ENCODE measurements at places on chromosomes 7 and 10.

- DNase-seq, result peak; percentile 74
Observed at GRCh38 chr7:41870461-41871138, 167.7 kb upstream of the INHBA start.

DNA sequence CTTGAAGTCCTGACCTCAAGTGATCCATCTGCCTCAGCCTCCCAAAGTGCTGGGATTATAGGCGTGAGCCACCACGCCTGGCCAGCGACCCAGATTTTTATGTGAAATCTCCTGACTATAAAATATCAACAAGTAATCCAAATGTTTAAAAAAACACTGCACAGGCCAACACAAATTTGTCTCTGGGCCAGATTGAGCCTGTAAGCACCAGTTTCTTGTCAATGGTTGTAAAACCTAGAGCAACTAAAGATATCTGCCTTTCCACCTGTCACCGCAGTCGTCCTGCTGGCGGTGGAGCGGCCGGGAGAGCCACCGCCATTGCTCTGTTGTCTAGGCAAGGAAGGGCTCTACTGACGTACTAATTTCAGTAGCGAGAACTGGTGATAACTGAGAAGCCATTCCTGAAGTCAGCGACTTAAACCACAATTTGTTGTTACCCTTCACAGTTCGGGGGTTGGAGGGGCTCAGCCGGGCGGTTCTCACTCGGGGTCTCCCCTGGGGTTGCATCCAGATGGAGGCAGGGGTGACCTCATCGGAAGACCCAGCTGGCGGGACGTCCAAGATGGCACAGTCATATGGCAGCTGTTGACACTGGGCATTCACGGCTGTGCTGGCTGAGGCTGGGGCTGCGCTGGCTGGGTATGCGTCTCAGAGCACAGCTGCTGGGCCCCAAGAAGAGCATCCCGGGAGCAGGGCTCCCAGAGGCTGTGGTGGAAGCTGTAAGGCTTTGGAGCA lies 55.2 kb upstream of the PDGFA start:
- no peak for DNase-seq

GRCh38 chr7:113824117-113824823 lies 94.5 kb downstream of the PPP1R3A start:
- no peak for DNase-seq

DNA sequence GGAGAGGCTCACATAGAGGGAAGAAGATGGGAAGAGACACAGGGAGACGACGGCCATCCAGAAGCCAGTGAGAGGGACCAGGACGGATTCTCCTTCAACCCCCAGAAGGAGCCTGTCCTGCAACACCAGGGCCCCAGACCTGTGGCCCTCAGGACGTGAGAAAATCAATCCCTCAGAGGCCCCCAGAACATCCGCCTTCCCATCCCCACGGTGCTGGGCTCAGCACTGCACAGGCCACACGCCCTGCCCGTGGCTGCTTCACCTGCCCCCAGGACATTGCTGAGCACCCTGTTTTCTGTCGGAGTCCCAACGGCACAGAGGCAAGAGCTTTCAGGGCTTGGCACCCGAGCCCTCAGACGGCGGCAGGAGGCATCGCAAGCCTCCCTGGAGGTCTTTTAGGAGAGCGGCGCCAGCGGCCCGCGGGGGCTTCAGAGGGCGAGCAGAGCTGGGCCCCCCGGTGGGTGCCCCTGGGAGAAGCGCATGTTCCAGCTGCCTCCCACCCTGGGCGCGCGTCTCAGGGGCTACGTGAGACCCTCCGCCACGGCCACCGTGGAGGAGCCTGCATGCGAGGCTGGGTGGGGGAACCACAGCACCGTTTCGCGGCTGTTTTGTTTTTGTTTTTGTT lies 42.8 kb downstream of the PDGFA start:
- no peak for DNase-seq

DNA sequence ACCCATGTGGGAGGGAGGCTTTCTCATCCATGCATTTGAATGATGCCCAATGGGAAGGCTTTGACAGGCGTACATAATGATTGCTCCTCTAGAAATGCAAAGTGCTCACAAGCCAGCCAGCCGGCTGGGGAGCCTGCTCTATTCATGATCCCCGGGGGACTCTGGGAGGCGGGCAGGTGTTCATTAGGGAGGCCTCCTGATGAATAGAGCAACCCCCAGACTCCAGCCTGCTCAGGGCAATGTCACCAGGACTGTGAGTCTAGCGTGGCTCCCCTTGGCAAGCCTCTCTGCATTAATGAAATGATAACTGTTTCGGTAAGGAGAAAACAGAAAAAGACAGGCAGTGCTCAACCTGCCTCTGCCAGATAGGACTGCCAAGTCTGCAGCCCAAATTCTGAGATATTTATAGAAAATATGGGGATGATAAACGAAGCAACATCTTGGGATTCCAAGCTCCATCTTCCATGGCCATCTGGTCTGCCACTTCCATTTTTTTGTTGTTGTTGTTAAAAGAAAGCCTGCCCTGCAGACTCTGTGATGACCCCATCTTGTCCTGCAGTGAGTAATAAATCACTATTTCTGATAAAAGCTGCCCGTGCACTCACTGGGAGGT lies 236.4 kb downstream of the PRPF18 start:
- DNase-seq, result no peak

GRCh38 chr7:141593134-141593533 lies 41.9 kb downstream of the AGK start:
- DNase-seq, result peak; percentile 72

- DNase-seq, result no peak
Observed at GRCh38 chr7:29443552-29443951, 120.1 kb upstream of the PRR15 start.

DNA sequence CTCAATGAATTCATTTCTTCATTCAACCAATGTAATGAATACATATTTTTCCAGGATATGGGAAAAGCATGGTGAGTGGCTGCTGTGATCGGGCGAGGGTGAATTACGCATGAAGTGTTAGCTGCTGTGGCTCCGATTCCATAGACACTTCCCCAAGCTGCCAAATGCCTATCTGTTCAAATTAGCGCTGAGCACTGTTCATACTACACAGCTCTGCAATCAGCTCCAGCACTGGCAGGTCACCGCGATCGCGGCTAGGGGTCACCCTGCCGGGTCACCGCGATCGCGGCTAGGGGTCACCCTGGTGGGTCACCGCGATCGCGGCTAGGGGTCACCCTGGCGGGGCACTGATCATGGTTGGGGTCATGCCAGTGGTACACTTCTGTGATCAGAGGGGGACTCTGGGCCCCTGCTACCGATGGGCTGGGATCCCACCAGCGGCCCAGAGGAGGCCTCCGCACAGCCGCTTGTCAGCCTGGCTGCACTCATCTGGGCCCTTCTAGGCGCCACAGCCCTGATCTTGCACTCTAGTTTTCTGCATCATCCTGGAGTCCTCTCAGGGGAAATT lies 49.3 kb downstream of the JAKMIP3 start:
- DNase-seq, result no peak

DNA sequence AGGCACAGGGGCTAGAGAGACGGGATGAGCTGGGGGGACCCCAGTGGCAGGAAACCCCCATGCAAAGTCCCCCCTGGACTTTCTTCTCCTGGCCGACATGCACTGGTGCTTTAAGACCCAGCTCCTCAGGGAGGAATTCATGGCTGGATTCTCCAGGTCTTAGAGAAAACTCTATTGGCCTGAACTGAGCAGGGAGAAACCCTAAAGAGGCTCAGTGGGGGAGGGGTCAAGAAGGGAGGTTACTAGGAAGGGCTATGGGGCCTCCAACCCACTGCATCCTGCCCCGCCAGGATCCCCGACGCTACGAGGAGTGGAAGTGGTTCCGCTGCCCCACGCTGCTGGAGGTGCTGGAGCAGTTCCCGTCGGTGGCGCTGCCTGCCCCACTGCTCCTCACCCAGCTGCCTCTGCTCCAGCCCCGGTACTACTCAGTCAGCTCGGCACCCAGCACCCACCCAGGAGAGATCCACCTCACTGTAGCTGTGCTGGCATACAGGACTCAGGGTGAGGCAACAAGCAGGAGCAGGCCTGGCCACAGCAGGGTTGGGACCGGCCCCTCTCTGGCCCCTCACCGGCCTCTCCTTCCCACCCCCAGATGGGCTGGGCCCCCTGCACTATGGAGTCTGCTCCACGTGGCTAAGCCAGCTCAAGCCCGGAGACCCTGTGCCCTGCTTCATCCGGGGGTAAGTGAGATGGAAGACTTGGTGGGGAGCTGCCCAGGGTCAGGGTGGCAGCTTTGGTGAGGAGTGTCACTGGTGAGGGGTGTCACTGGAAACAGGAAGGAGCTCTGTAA lies 13.8 kb downstream of the ATG9B start:
- peak; percentile 69 for DNase-seq

- DNase-seq, result no peak
Observed at GRCh38 chr7:19585761-19586160, 123.1 kb downstream of the POLR1F start.

GRCh38 chr10:69362471-69362954 lies 54.2 kb downstream of the TACR2 start:
- DNase-seq, result peak; percentile 38

GRCh38 chr10:24086296-24087086 lies 122.4 kb upstream of the KIAA1217 start:
- DNase-seq, result no peak

GRCh38 chr10:17238445-17239291 lies 10.6 kb downstream of the VIM start:
- peak; percentile 89 for DNase-seq

DNA sequence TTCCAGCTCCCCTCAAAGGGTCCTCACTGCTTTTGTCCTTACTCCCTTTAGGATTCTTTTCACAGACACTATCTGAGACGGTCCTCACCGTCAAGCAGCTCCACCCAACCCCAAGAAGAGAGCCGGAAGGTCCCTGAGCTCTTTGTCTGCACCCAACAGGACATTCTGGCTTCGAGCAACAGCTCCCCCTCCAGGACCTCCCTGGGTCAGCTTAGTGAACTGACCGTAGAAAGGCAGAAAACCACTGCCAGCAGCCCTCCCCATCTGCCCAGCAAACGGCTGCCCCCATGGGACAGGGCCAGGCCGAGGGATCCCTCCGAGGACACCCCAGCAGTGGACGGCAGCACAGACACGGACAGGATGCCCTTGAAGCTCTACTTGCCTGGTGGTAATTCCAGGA lies 19.9 kb downstream of the MINDY4 start:
- no peak for DNase-seq

DNA sequence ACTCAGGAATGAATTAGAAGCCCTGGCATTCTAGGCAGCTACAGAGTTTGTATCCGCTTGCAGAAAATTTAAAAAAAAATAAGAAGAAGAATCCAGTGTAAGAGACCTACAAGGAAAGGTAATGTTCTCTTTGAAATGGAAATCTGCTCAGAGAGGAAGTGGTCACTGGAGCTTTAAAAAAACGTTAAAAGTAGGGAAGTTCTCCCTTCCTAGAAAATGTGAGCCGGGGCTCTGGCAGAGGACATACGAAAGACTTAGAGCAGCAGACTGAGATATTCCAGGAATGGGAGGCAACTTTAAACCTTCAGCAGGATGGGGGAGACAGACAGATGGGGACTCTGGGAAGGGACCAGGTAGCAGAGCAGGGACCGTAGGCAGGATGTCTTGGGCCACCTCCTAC lies 149.4 kb upstream of the NPS start:
- no peak for DNase-seq

- DNase-seq, result no peak
Observed at GRCh38 chr10:123044391-123044790, 35.6 kb downstream of the ACADSB start.

DNA sequence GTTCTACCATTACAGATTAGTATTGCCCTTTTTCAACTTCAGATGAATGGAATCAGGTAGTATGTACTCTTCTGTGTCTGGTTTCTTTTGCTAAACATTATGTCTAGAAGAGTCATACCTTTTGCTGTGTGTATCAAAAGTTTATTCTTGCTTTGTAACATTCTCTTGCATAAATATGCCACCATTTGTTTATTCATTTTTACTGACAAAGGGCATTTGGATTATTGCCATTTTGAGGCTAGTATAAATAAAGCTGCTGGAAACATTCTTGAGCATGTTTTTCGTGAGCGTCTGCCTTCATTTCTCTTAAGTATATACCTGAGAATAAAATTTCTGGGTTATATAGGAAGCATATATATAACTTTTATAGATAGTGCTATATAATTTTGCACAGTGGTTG lies 121.7 kb upstream of the CSTF2T start:
- DNase-seq, result no peak

- DNase-seq, result no peak
Observed at GRCh38 chr7:36717586-36717985, 6.7 kb downstream of the AOAH start.

GRCh38 chr7:72405418-72405817 lies 6.7 kb downstream of the CALN1 start:
- peak; percentile 25 for DNase-seq

DNA sequence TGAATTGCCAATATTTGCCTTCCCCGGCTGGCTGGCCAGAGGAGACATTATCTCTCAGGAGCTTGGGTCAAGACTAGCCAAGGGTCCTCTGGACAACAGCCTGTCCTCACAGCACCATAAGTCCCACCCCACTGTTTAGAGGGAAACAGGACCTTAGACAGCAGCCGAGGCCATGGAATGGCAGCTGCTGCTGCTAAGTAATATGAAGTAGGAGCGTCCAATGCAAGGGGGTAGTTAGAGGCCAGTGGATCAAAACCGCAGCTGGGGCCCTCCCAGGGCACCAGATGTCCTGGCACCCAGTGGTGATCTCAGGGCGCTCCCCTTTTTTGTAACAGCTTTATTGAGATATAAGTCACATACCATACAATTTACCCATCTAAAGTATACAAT lies 12.9 kb upstream of the KCP start:
- no peak for DNase-seq

- peak; percentile 64 for DNase-seq
Observed at GRCh38 chr7:133854739-133855138, 272.4 kb upstream of the LRGUK start.

DNA sequence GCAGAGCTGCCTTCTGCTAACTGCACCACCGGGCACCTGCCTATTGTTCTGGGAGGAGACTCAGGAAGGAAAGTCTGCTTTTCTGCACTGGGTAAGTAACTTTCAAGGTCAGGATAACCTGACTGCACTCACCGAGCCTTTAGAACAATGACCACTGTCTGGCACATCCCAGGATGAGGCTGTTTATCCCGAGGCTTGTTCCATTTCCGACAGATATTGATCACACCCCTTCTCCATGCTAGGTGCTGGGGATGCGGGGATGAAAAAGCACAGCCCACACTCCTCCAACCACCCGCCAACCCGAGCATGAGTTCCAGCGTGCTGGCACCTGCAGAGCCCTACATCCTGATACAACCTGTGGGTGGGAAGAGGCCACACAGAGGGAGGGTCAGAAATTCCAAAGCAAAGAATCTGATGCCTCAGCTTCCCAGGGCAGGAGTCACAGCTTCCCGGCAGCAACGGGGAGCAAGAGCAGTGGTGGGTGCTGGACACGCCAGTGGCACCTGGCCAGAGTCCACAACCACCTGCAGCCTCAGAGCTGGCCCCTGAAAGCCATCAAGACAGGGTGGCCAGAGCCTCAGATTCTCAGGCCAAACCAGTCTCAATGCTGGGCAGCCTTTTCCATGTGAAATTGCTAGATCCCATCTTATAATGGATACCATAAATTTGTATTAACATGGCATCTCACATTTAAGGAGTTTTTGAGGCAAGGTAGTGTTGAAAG lies 34.9 kb upstream of the CNPY1 start:
- no peak for DNase-seq

DNA sequence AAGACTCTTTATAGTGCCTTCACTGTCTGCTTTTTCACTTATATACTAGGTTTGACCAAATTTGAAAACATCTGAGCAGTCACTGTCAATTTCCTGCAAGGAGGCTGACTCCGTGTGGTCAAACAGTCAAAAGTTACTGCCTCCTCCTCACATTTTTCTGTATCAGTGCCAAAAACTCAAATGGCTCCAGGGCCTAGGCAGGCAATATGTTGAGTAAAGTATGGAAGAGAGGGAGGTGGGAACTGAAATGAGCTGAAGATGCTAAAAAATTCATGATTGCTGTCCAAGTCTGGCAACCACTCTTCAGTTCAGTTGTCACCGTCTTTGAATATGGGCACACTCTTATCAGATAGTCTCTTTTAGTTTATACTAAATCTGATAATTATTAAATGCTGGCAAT lies 551.6 kb downstream of the CCSER2 start:
- DNase-seq, result no peak
